NCI-H1092 treated with DMSO at 0.1 percent for 48 hours (cell line): ENCODE measurements at places on chromosomes 4 and X.

GRCh38 chr4:19657856-19658255, 593.8 kb upstream of the SLIT2 start:
- DNase-seq: no peak

DNA sequence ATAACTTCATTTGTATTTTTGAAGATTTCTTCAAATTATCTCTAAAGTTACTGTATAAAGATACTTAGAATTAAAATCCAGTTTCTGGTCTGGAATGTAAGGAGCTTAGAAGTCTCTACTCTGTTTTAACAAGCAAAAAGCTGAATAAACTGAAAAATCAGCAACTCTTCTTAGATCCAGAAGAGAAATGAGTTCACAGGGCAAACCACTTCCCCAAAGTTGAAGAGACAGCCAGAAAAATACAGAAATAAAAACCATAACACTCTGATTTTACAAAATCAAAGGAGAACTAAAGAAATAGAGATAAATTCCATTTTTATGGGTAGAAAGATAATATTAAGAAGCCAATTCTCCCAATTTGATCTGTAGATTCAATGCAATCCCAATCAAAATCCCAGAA, 1166.8 kb downstream of the ADGRL3 start:
- DNase-seq: no peak

GRCh38 chr4:93018806-93019205, 715.0 kb downstream of the GRID2 start:
- DNase-seq: no peak

DNA sequence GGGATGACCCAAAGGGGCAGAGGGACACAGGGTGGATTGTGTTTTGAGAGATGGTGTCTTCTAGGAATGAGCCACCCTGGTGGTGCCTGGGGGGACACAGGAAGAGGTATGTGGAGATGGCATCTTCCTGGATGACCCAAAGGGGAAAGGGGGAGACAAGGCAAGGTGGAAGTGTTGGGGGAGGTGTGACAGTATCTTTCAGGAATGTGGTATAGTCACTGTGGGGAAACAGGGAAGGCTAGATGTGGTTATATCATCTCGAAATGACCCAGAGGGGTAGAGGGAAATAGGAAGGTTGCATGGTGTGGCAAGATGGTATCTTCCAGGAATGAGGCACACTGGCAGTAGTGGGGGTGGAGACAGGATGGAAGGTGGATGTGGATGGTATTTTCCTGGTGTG, 62.9 kb downstream of the MAOA start:
- no peak for DNase-seq

DNA sequence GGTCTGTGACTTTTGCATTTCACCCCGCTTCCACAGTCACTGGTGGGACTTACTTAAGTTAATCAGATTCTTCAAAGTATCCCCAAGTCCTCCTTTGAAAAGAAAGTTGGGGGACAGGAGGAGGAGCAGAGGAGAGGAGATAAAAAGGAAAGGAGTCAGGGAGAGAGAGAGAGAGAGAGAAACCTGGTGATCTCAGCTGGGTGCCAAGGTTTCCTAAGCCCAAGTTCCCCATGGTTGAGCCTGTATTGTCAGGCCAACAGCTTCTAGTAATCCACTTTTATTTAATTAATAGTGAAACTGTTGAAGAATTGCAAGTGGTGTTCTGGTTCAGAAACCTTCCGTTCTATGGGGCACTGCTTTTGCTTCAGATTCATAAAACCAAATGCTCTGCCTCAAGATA, 91.6 kb downstream of the AR start:
- no peak for DNase-seq

GRCh38 chr4:184643731-184644130, 5.5 kb downstream of the CASP3 start:
- DNase-seq: no peak
